ENCODE measurements at places on chromosomes 1 and 21.
A peak's percentile ranks its signal among the peaks of the same experiment; 100 is the strongest.

- no peak for DNase-seq
Observed at GRCh38 chr21:34728479-34728878, 59.7 kb downstream of the CLIC6 start.

- no peak for DNase-seq
Observed at GRCh38 chr1:7885513-7886404, 32.9 kb upstream of the UTS2 start.

DNA sequence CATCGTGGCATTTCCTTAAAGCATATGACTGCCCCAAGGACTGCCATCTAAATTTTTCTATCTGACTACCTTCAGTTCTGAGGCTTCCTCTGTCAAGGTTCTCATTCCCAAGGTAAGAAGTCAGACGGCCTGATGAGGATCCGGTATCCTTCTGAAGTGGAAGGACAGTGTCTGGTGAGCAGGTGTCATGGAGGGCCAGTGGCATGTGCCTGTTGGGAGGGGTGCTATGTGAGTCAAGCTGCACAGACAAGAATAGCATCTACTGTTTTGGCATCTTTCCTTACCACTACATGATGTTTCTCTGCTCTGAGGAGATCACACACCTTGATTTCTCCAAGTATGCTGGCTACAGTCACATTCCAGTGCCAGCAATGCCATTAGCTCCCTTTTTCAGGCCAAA is 99.6 kb upstream of the RGS1 start:
- no peak for DNase-seq

DNA sequence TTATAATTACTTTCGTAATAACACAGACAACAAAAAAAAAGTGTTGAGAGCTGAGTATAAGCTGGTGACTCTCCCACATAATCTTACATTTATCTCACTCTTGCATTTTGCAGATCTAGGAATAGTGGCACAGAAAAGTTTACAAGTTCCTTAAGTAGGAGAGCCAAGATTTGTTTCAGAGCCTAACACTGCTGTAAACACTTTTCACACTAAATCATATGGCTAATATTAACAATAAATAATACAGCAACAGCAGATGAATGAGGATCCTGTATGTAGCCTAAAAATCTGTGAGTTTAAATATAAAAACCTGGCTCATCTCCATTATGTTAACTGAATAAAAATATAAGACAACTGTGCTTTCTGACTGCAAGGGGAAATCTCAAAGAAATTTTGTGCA is 846.5 kb upstream of the ADAMTS5 start:
- DNase-seq = no peak

DNA sequence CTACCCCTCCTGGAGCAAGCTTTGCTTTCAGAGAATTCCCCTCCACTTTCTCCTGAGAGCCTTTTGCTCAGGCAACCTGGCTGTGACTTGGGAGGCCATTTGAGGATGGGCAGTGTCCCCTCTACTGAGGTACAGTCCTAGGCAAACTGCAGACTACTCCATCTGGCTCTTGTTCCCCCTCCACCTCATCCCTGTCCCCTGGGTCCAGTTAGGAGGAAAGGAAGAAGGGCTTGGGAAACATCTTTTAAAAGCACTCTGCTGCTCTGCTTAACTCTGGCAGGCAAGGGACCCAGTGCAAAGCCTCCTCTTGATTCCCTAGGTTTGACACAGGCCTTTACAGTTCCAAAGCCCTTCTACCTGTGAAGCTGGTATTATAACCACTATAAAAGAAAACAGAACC is 108.2 kb downstream of the NAV1 start:
- no peak for DNase-seq

DNA sequence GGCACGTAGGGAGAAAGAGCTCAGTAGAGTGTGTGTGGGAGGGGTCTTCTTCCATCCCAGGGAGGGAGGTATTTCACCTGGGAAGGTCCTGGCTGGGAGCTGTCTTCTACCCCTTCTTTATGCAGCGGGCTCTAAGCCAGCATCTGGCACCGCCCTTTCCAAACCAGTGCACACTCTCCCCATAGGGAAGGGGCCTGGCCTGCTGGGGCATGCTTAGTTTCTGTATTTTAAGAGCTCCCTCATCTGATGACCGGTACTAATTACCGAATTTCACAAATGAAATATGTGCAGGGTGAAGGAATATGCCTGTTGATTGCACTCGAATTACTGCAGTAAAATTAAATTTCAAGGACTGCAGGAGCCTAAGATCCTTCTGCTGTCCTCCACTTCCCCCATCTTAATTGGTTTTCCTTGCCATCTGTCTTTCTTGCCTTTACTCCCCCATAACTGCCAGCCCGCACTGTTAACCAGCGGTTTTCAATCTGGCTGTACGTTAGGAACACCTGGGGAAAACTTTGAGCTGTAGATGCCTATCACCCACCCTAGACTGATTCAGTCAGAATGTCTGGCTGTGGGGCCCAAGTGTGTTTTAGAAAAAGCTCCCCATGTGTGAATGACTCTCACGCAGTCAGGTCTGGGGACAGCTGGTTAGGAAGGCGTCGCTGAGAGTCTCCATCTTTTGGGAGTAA is 20.1 kb downstream of the GALNT2 start:
- no peak for DNase-seq

- DNase-seq = peak; percentile 3
Observed at GRCh38 chr1:21815724-21816321, 3.8 kb downstream of the LDLRAD2 start.

DNA sequence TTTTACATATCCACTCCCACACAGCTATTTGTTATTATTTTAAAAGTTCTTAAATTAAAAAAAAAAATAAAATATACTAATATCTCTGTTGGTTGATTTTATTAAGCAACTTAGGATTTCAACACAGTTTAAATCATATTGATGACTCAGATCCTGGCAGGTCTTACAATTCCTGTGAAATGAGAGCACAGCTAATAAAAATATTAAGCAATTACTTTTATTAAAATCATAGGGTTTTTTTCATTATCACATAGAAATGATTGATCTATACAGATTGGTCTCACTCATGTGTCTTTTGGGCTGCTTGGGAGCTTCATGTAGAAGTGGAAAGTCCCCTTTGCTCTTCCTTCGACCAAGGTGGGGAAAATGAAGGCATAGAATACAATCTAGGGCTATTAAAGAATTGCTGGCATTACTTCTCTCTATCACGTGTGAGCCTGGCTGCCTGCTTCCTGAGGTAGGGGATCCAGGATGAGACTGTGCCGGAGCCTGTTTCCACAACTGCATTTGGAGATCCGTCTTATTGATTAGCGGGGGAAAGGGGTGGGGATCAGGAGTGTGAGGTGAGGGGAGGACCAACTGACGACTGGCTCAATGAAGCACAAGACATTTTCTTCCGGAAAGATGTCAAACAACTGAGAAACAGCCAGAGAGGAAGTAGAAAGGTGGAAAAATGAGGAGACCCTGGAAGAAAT is 858.0 kb downstream of the USP25 start:
- no peak for DNase-seq

- DNase-seq = no peak
Observed at GRCh38 chr1:25624156-25624555, 7.6 kb downstream of the MAN1C1 start.

DNA sequence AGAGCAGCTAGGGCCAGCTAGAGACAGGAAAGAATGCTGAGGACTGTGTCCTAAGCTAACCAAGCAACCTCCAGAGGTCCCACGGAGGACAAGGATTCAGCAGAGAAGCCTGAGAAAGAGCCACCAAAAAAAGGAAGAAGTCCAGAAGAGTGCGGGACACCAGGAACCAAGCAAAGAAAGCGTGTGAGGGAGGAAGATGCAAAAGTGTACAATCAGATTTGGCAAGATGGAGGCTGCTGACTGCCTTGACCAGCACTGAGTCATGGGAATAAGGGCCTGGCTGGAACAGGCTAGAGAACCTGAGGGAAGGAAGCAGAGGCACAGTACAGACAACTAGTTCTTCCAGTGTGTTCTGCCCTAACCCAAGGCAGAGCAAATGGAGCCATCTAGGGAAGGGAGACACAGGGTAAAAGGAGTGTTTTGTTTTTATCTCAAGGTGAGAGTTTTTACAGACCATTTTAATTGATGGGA is 18.5 kb downstream of the TP53BP2 start:
- DNase-seq = no peak

DNA sequence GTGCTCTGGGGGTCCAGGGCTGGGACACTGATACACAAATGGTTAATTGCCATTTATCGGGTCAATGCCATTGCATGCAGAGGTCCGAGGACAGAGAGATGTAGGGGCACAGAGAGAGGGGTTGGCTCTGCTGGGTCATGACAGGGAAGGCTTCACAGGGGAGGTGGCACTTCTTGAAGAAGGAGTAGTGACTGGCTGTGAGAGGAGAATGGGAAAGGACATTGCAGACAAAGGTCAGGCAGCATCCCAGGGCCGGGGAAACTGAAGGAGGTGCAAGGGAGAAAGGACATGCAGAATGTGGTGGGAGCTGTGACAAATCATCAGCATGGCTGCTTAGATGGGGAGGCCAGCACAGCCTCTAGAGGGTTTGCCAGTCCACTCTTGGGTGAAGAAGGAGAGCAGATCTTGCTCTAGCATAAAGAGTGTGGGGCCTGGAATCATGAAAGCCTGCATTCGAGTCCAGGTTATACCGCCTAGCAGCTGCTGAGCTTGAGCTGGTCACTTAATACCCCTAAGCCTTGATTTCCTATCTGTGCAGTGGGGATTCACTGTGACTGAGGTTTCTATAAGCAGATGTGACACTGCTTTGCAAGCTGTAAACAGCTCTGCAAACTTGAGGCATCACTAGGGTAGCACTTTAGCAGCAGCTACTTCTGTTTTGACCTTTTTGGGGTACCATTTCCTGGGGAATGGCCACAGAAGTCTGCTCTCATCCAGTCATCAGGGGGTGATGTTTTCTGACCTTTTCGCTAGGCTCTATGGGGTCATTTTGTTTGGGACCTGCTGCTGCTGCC is 59.2 kb upstream of the EPS8L3 start:
- no peak for DNase-seq

DNA sequence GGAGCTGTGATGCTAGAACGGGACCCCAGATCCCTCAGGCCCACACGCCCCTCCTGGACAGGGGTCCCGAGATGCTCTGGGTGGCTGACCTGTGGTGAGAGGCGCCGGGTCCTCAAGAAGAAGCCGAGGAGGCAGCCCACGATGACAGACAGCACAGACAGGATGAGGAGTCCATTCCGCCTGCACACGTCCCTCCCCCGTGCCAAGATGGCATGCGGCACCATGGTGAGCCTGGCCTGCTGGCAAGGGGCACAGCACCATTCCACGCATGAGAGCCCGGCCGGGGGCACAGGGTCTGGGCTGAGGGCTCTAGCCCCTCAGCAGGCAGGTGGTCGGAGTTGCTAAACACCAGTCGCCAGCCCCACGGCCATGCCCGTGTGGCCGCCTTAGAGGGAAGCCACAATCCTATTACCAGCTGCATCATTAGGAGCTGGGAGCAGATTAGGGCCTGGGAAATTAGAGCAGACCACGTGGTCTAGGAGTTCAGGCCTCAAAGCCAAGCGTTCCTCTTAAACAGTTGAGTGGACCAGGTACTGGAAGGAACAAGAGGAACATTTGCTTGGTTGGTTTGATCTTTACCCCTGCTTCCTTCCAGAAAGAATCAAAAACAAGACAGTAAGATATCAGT is at the start of gene SLC1A7:
Gene SLC1A7, minus strand, starts transcription at position 413 of the 628 bp plus-strand sequence. Its CDS starts 189 bp downstream, at position 224.
- no peak for DNase-seq

DNA sequence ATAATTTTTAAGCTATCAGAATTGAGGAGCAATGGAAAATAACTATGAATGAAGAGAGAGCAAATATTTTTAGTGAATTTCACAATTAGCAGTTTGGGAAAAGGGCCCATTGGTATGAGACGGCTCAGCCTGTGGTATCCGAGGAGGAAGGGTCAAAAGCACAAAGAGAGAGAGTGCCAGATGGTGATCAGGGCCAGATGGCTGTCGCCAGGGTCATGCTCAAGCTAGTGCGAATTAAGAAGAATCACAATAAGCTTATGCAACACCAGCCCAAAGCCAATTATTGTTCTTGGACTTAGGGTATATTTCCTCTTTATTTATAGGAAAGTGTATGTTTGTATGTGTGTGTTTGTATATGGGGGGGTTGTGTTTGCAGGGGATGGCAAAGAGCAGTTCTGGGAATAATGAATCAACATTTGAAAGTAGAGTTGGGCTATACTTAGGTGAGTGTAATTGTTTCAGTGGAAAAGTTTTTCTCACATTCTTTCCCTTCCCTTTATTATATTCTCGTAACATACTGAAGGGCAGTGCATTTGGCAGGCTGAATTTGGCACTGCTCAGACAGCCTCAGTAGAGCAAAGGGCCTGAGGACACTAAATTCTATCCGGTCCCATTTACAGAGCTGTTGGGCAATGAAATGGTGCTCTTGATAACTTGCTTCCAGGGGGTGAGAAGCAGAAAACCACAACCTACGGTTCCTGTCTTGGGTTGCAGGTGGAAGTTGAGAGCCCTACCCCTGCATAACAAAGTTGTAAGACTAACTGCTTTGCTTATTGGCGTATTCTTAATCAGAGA is 19.5 kb upstream of the DDR2 start:
- DNase-seq = no peak

DNA sequence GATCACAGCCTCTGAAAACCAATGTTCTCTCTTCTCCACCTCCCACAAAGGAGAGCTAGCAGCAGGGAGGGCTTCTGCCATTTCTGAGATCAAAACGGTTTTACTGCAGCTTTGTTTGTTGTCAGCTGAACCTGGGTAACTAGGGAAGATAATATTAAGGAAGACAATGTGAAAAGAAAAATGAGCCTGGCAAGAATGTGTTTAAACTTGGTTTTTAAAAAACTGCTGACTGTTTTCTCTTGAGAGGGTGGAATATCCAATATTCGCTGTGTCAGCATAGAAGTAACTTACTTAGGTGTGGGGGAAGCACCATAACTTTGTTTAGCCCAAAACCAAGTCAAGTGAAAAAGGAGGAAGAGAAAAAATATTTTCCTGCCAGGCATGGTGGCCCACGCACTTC is 35.8 kb upstream of the TDRD10 start:
- no peak for DNase-seq

DNA sequence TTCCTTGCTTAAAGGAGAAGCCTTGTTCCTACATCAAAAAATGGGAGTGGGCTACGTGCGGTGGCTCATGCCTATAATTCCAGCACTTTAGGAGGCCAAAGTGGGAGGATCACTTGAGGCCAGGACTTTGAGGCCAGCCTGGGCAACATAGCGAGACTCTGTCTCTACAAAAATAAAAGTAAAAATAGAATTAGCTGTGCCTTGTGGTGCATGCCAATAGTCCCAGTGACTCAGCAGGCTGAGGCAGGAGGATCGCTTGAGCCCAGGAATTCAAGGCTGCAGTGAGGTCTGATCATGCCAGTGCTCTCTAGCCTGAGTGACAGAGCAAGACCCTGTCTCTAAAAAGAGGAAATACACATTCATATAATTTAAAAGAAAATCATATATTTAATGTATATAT is 127.1 kb downstream of the C1orf21 start:
- DNase-seq = no peak

- no peak for DNase-seq
Observed at GRCh38 chr1:163046071-163046470, 23.1 kb upstream of the RGS4 start.

- no peak for DNase-seq
Observed at GRCh38 chr1:228987286-228987685, 252.0 kb downstream of the RHOU start.
